ENCODE measurements at places on chromosomes 16 and 17.

GRCh38 chr17:56681561-56682266, 88.2 kb downstream of the NOG start:
- peak; percentile 60 for DNase-seq

GRCh38 chr16:55189224-55189623, 134.8 kb upstream of the IRX6 start:
- DNase-seq: no peak

DNA sequence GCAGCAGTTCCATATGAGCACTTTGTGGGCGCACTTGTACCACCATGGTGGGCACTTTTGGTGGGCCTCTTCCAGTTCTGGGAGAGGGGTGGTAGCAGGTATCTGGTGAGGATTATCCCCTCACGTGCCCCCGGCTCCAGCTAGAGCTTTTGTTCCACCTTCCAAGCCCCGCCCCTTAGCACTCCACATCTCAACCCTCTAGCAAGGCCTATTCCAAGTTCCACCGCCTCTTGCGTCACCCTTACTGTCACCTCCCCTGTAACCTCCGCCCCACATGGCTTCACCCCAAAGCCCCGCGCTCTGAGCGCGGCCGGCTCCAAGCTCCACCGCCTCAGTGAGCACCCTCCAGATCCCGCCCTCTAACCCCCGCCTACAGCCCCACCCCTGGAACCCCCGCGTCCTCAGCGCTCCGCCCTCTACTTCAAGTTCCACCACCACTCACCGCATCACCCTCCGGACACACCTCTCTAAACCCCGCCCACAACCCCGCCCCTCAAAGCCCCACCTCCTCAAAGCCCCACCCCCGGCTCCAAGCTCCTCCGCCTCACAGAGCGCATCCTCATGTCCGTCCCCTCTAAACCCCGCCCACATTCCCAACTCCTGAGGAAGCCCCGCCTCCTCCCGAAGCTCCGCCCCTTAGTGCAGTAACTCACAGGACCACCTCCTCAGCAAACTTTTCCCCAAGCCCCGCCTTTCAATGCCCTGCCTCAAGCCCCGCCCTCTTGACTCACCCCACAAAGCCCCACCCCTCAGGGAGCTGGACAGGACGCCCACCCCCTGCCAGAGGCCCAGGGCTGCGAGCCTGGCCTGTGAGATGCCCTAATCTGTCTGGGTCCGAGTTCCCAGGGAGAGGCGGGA, 11.1 kb downstream of the SCN4A start:
- peak; percentile 72 for DNase-seq

- no peak for DNase-seq
Measured at GRCh38 chr16:405548-406506, 4.1 kb downstream of the DECR2 start.

DNA sequence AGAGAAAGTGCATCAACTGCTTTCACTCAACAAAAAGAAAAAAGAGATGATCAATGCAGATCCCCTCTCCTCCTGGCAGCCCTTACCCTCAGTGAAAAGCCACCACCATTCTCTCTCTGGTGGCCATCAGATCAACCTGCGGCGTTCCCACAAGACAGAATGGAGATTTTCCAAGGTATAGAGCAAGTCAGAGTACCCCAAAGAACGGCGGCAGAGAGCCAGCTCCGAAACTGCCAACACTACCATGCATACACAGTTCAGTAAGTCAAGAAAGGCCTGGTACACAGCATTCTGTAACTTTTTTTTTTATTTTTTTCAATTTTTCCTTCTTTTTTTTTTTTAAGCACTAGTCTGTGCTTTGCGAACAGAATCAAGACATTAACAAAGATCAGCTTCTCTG, 30.6 kb downstream of the STH start:
- DNase-seq: no peak

- no peak for DNase-seq
Measured at GRCh38 chr17:3506054-3506453, 30.3 kb downstream of the ASPA start.

DNA sequence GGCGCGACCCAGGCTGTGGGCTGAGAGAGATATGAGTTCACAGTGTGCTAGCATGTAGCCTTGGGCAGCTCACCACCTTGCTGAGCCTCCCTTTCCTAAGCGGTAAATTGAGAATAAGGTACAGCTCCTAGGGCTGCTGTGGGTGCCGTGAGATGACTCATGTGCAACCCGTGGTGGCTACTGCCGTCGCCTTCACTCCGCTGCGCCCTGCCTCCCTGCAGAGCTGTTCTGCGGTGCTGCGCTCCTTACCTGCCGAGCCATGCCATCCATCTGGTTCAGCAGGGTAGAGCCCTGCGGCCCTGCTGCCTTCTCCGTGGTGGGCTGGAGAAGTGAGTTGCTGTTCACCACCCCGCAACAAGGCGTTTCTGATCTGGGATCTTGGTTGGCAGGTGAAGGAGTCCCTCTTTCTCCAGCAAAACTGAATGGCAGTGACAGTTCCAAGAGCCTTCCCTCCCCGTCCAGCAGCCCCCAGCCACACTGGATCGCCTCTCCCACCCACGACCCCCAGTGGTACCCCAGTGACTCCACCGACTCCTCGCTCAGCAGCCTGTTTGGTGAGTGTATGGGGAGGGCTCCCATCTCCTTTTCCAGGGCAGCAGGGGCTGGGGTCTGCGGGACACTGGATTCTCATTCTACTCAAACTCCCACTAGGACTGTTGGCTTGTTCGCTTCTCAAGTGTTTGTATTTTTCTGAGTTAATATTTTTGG, 9.3 kb upstream of the JPT2 start:
- DNase-seq: no peak

GRCh38 chr16:27556471-27556870, 6.5 kb downstream of the KATNIP start:
- DNase-seq: no peak

DNA sequence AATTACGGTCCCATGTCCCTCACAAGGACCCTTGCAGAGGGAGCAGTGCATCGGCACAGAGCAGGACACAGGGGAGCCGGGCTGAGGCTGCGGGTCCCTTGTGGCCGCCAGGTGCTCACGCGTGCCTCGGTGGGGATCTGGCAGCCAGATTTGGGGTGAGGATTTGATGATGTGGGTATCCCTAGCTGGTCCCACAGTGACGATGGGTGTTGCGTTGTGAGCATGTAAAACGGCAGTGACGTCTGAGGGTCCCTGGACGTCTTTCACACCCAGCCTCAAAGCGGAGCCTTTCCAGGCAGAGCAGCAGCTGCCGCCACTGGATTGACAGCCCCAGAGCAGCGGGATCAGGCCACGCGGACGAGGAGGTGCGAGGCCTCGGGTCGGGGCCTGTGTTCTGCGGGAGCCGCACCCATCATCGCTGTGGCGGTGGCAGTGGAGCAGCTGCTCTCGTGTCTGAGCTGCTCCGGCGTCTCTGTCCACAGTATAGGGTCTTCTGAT, 54.6 kb downstream of the WDR45B start:
- no peak for DNase-seq

- no peak for DNase-seq
Measured at GRCh38 chr17:29615048-29615385, 7.7 kb downstream of the CORO6 start.

DNA sequence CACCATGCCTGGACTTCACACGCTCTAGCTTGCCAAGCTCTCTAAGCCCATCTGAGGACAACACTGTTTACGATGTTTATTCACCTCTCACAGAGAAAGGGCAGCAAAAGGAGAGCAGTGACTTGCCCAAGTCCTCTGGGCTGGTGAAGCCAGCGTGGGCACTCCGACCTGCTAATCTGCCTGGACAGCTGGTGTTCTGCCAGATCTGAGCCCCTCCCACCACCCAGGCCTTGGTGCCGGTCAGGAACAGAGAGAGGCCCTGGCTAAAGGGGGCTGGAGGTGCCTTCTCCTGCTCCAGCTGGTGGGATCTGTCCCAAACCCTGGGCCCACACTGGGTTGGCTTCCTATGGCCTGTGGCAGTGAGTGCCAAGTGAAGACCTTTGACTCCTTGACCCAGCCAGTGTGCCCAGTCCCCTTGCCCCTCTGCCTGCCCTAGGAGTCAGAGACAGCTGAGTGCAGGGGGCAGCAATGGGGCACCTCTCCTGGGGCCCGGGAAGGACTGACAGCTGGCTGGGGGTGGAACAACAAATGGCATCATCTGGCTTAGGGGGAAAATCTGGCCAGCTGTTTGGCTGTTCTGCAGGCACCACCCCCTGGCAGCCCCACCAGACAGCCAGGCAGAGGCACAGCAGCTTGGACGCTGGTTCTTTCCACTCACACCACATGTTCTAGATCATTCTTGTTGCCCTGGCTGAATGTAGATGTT, 1.8 kb upstream of the SLC4A1 start:
- no peak for DNase-seq

Measured in H54 (cell line).